Naive thymus-derived CD8-positive, alpha-beta T cell (primary cell): ENCODE measurements at places on chromosomes 7 and 10. TPM values are rescaled to one million over a fixed set of nuclear protein-coding genes. Genes with fewer than 3 reads are reported as not detected.

The PDSS1 gene
- 3.9 TPM for polyA plus RNA-seq

The ABLIM1 gene
- 388 TPM for polyA plus RNA-seq

The TRPV6 gene
- polyA plus RNA-seq = not detected

The PTPRN2 gene
- 1.4 TPM for polyA plus RNA-seq

The FKBP14 gene
- 1.7 TPM for polyA plus RNA-seq

The AGBL3 gene
- 1.8 TPM for polyA plus RNA-seq

The INMT gene
- not detected for polyA plus RNA-seq

The PKD1L1 gene
- polyA plus RNA-seq = 0.08 TPM

The ACTL6B gene
- polyA plus RNA-seq = not detected

The ANKRD1 gene
- polyA plus RNA-seq = not detected

The YAE1 gene
- polyA plus RNA-seq = 10.9 TPM

The ANKRD61 gene
- polyA plus RNA-seq = 0.21 TPM

The GIMAP6 gene
- polyA plus RNA-seq = 121 TPM

The RABGEF1 gene
- polyA plus RNA-seq = 17.5 TPM

The KIF11 gene
- polyA plus RNA-seq = 0.72 TPM

The GLI3 gene
- not detected for polyA plus RNA-seq

The UCN3 gene
- polyA plus RNA-seq = not detected

The ZNF804B gene
- polyA plus RNA-seq = not detected

The JAKMIP3 gene
- not detected for polyA plus RNA-seq

The SUFU gene
- 7.4 TPM for polyA plus RNA-seq

The DPP6 gene
- not detected for polyA plus RNA-seq

The RAPGEF5 gene
- not detected for polyA plus RNA-seq

The MOSPD3 gene
- 16.0 TPM for polyA plus RNA-seq

The EPO gene
- not detected for polyA plus RNA-seq

The GNAT3 gene
- polyA plus RNA-seq = not detected

The CHN2 gene
- 1.0 TPM for polyA plus RNA-seq

The SORCS3 gene
- not detected for polyA plus RNA-seq

The CPED1 gene
- polyA plus RNA-seq = not detected

The ZNF503 gene
- not detected for polyA plus RNA-seq

The TMEM130 gene
- not detected for polyA plus RNA-seq

The GDF2 gene
- polyA plus RNA-seq = not detected

The DNAH11 gene
- not detected for polyA plus RNA-seq

The ZNF467 gene
- polyA plus RNA-seq = 2.4 TPM

The WNT16 gene
- not detected for polyA plus RNA-seq

The NCF1 gene
- polyA plus RNA-seq = 10.4 TPM

The SPDYE17 gene
- not detected for polyA plus RNA-seq

The NEURL1 gene
- 0.17 TPM for polyA plus RNA-seq

The GATA3 gene
- polyA plus RNA-seq = 27.7 TPM

The SLF2 gene
- 9.7 TPM for polyA plus RNA-seq

The CNPY1 gene
- not detected for polyA plus RNA-seq

The HTR5A gene
- not detected for polyA plus RNA-seq

The PDGFA gene
- not detected for polyA plus RNA-seq

The DOCK1 gene
- polyA plus RNA-seq = not detected

The PAX4 gene
- not detected for polyA plus RNA-seq

The FAM204A gene
- 152 TPM for polyA plus RNA-seq

The ENTPD1 gene
- polyA plus RNA-seq = 0.17 TPM

The DENND2A gene
- not detected for polyA plus RNA-seq

The FGFBP3 gene
- polyA plus RNA-seq = 2.5 TPM

The CASTOR2 gene
- polyA plus RNA-seq = 0.31 TPM

The CLRN3 gene
- polyA plus RNA-seq = not detected

The MYOF gene
- not detected for polyA plus RNA-seq

The PDE1C gene
- not detected for polyA plus RNA-seq

The OR6V1 gene
- polyA plus RNA-seq = not detected

The CACNB2 gene
- 0.27 TPM for polyA plus RNA-seq
